ENCODE measurements at places on chromosomes 4 and X.
A peak's percentile ranks its signal among the peaks of the same experiment; 100 is the strongest.

DNA sequence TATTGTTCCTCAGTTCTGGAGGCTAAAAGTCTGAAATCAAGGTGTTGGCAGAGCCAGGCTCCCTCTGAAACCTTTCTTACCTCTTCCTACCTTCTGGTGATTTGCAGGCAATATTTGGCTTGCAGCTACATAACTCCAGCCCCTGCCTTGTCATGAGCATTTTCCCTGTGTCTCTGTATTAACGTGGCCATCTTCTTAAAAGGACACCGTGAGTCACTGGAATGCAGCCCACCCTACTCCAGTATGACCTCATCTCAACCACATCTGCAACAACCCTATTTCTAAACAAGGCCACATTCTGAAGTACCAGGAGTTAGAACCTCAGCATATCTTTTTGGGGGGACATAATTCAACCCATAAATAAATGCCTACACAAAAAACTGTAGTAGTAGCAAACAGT is 40.7 kb downstream of the FANCB start:
- DNase-seq = no peak

GRCh38 chrX:50470103-50471031 is at the start of gene DGKK:
DGKK (minus strand) TSS chrX:50470825; CDS start chrX:50470678, 147 bp downstream.
- peak; percentile 79 for DNase-seq

- DNase-seq = no peak
Observed at GRCh38 chr4:52098618-52099017, 47.5 kb downstream of the SPATA18 start.

DNA sequence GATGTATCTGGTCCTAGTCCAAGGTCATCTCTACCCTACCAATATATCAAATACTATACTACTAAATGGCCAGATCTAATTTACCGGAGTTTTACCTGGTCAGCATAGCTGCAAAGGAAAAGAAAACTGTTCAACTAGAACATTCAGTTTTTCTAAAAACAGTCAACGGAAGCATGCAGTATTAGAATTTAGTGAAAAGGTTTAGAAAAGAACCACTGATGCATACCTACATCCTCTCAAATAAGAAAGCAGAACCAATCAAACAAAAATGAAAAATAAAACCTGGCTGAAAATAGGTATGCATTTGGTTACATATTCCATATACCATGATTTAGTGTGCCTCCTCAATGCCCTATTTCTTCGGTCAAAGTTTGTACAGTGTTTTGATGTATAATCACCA is 140.0 kb downstream of the CHM start:
- no peak for DNase-seq

GRCh38 chrX:47540754-47541538 is 20.1 kb upstream of the ARAF start:
- DNase-seq = peak; percentile 73

- DNase-seq = no peak
Observed at GRCh38 chrX:8288590-8288989, 117.5 kb upstream of the VCX2 start.

DNA sequence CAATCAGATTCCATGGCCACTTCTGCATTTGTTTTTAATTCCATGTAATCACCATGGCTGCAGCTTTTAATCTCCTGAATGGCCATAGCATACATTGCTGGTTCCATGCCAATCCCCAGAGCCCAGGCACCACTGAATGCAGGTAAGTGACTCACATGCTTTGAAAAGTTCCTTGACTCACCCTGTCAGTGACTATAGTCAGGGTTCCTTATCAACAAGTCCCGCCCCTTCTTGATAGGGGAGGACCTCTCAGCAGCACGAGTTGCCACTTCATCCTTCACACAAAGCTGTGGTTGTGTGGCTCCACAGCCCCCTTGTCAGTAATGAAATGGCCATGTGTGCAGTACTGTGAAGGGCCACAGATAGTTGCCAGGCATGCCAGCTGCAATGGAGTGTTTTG is 516.6 kb downstream of the PPARGC1A start:
- DNase-seq = no peak

DNA sequence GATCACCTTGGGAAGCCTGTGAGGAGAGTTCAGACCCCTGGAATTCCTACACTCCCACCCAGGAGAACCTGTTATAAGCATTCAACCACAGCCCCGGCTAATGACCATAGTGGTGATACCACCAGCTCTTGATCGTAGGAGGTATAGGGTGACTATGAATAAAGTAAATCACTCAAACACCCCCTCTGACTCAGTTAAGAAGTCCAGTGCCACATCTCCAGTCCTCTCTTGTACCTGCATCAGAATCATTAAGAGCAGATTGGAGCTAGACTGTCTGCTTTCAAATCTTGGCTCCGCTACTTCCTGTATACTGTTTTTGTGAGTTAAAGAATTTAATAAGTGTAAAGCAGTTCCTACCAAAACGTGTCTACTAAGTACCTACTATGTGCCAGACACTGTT is 565.1 kb upstream of the DIPK2B start:
- DNase-seq = no peak

- DNase-seq = no peak
Observed at GRCh38 chr4:155473420-155474095, 96.8 kb upstream of the MAP9 start.

DNA sequence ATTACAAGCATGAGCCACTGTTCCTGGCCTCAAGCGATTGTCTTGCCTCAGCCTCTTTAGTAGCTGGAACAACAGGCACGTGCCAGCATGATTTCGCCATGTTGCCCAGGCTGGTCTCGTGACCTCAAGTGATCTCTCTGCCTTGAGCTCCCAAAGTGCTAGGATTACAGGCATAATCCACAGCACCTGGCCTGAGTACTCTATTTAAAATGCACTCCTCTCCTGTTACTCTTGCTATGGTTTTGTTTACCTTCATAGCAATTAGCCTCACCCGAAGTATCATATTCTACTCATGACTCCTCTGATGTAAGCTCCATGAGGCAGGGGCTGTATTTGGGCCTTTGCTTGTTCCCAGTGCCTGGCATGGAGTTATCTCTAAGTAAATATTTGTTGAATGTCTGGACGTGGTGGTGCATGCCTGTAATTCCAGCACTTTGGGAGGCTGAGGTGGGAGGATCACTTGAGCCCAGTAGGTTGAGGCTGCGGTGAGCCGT is 92.5 kb upstream of the SLC34A2 start:
- DNase-seq = no peak

DNA sequence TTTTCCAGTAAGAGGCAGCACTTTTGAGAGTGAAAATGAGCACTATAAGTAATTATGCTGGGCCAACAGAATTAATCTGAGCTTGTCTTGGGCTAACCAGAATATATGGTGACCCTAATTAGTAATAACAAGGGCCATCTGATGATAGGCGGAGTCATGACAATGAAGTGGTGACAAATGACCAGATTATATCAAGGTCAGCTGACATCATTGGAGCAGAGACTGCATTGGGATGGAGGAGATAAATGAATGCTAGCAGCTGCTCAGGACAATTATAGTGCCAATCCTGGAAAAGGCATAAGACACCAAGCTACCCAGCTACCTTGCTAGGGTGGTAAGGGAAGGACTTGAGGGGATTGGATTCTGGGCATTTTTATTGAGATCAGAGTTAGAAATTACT is 1548.7 kb downstream of the RPA4 start:
- DNase-seq = no peak

GRCh38 chrX:30831082-30831481 is 58.0 kb downstream of the TAB3 start:
- DNase-seq = no peak

GRCh38 chr4:98652996-98653395 is 5.4 kb downstream of the TSPAN5 start:
- DNase-seq = no peak

DNA sequence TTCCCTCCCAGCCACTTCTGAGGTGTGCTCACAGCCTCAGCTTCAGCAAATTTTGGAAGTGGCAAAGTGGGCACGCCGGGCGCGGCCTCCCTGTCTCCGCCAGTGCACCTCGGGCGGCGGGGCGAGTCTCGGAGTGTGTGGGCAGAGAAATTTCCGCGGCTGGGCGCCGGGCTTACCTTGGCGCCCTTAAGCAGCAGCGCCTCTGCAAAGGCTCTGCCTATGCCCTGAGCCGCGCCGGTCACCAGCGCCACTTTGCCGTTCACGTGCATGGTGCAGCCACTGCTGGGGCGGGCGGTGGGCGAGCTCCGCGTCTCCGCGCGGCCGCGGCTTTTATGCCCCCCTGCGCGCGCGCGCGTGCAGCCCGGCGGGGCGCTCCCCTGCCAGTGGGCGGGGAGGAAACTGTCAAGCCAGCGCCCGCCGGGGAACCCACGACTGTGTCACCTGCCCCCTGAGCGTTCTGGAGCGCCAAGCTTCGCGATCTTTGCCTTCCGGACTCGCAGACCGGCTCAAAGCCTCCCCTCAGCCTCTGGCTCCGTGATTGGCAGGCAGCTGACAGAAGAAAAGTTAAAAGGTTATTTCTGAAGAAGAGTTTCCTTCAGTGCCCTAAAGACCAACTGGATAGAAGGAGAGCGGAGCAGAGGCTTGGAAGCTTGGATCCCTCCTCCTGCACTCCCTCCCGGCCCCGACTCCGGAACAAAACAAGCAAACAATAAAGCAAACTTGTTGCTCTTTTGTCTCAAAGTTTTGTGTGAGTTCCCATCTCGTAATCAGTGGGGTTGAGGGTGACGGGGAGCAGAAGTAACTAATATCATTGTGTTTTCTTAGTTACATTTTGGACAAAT is at the start of gene HPGD:
Gene HPGD (minus strand): TSS at position 306 of the 842 bp plus-strand sequence. CDS start 37 bp downstream, at position 269.
- DNase-seq = peak; percentile 75

- no peak for DNase-seq
Observed at GRCh38 chrX:96386325-96386724, 298.3 kb upstream of the DIAPH2 start.

- DNase-seq = no peak
Observed at GRCh38 chr4:97139791-97140190, 1003.5 kb downstream of the STPG2 start.

GRCh38 chrX:95662200-95662599 is 1022.4 kb upstream of the DIAPH2 start:
- no peak for DNase-seq

GRCh38 chr4:183356173-183356830 is 34.1 kb upstream of the CLDN24 start:
- DNase-seq = no peak

DNA sequence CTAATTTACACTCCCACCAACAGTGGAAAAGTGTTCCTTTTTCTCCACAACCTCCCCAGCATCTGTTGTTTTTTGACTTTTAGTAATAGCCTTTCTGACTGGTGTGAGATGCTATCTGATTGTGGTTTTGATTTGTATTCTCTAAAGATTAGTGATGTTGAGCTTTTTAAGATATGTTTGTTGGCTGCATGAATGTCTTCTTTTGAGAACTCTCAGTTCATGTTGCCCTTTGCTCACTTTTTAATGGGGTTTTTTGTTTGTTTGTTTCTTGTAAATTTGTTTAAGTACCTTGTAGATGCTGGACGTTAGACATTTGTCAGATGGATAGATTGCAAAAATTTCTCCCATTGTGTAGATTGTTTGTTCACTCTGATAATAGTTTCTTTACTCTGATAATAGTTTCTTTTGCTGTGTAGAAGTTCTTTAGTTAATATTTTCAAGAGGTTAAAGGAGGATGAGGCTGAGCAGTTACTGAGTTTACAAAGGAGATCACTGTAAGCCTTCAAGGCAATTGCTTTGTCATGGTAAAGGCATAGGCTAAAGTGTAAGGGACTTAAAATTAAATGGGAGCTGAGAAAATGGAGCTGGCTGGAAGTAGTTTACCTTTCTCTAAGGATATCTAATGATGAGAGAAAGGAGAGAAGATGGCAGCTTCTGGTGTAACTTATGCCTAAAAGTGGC is 323.4 kb downstream of the PCDH7 start:
- no peak for DNase-seq

DNA sequence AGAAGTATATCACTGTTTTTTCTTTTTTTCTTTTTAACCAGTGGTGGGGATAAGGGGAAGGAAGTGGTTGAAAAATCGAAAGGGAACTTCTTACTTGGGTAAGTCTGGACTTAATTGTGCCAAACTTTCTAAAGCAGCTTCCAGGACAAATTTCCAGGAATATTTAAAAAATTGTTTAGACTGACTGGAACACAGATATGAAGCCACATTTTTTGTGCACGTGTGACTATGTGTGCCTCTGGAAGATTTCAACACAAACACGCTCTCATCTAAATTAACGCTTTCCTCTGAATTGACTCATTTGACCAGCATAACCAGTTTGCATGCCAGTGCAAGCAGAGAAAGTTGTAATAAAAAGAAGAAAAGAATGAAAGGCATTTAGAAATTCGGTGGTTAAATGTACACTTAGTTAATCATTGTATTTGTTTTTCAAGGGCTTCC is 18.8 kb upstream of the YTHDC1 start:
- DNase-seq = no peak

DNA sequence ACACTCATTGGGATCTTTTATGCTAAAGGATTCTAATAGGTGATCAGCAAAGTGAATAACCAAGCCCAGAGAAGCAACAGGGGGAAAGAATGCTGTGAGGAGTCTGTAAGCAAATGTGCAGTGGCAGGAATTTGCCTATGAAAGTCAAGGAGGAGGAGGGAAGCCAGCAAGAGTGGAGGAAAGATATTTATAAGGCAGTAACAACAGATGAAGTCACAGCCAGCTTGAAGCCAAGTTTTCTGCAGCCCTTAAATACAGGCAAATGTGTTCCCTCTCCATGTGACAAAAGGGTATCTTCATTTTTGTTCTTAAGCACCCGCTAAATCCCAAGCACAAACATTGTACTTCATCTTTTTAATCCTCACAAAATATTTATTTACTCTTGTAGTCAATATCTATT is 275.0 kb upstream of the CLNK start:
- DNase-seq = no peak

GRCh38 chr4:112978691-112979472 is 70.6 kb upstream of the ANK2 start:
- no peak for DNase-seq

GRCh38 chr4:142727149-142727548 is 119.0 kb downstream of the INPP4B start:
- DNase-seq = no peak

DNA sequence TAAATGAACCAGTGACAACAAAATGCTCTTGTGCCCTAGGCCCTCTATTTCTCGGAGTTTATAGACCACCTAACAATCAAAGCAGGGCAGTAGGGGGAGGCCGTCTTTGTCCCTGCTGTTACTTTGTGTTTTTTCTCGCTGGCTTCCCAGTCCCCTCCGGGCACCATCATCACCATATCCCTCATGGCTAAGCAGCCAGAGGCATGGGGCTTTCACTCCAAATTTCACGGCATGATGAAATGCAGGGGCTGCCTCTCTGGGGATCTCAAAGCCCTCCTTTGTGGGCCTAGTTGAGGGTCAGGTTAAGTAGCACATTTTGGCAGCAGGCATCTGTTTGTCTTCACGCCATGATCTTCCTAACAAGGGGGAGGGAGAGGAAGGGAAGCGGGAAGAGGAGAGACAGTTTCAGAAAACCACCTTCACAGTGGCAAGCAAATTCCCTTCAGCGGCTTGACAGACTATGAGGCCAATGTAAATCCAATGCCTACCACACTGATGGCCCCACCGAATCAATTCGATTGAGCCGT is 91.9 kb downstream of the ANOS1 start:
- peak; percentile 69 for DNase-seq

GRCh38 chr4:151314479-151314878 is 10.9 kb downstream of the SH3D19 start:
- DNase-seq = no peak

DNA sequence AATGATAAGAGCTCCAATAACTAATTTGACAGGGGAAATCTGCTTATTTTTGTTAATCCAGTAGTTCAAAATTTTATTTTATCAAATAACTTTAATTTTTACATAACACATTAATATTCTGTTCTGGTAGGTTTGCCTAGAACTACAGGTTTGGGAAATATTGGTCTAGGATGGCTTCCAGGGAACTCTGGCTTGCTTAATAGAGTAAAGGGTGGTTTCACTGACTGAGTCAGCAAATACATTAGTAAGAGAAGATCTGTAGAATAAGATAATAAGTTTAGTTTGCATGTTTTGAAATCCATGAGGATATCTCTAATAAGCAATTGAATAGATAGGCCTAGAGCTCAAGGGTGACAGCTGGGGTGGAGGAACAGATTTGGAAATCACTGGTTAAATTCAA is 500.7 kb downstream of the ZNF674 start:
- no peak for DNase-seq

Data from ecto neural progenitor cell (in vitro differentiated cells).